Stimulated activated naive CD4-positive, alpha-beta T cell (primary cell): ENCODE measurements at places on chromosomes 6 and 20.
A peak's percentile ranks its signal among the peaks of the same experiment; 100 is the strongest.

GRCh38 chr20:49568278-49569151, 578 bp upstream of the PTGIS start:
- DNase-seq: no peak

DNA sequence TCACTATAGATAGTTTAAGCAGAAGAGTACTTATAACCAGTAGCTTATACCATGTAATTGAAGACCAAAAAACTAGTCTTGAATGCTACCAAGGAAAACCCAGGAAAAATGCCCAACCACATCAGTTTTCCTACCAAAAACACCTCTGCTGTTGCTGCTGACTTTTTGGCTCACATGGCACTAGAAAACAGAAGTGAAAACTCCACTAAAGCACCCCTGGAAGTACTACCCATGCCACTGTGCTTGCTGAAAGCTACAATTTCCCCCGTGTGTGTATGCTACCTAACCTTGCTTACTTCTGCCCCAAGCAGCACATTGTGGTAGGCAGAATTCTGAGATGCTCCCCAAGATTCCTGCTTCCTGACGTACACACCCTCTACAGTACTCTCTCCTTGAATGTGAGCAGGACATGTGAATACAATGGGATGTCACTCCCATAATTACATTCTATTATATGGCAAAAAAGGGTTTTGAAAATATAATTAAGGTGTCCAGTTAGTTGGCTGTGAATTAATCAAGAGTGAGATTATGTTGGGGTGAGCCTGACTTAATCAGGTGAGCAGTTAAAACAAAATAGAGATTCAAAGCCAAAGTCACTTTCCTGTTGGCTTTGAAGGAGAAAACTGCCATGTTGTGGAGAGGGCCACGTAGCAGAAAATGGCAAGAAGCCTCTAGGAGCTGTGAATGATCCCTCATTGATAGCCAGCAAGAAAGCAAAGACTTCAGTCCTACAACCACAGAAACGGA, 209.8 kb upstream of the MARCKS start:
- DNase-seq: no peak

- DNase-seq: no peak
Measured at GRCh38 chr20:55116598-55116997, 641.2 kb downstream of the DOK5 start.

GRCh38 chr6:26739811-26740210, 80.3 kb upstream of the ZNF322 start:
- DNase-seq: no peak

DNA sequence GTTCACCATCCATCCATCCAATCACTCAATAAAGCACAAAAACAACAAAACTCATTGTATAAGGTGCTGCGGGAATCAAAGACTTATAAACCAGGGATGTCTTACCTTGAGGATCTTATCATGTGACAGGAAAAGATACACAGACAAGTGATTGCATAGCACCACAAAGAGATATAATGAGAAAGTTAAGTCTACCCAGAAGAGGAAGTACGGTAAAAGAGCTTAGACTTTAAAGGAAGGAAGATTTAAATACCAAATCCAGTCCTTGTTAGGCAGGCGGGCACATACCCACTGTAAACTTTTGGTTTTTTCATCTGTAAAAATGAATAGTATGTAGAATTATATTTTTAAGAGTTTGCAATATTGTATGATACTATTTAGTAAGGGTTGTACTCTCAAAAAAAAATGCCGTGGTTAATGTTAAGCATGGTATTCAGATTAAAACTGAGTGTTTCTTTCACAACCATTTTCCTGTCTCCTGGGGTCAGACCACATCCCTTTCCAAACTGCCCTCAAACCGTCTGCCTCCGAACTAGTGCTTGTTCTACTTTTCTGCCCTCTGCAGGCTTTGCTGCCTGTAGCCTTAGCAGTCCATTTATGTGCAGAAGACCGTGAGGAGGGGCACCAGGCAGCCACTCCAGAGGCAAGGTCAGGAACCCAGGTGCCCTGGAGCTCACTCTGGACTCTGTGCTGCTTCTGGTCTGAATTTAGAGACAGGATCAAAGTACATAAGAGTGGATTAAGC, 179.5 kb upstream of the SYNDIG1 start:
- DNase-seq: peak; percentile 21

GRCh38 chr6:169830876-169831275, 79.5 kb downstream of the ERMARD start:
- no peak for DNase-seq

DNA sequence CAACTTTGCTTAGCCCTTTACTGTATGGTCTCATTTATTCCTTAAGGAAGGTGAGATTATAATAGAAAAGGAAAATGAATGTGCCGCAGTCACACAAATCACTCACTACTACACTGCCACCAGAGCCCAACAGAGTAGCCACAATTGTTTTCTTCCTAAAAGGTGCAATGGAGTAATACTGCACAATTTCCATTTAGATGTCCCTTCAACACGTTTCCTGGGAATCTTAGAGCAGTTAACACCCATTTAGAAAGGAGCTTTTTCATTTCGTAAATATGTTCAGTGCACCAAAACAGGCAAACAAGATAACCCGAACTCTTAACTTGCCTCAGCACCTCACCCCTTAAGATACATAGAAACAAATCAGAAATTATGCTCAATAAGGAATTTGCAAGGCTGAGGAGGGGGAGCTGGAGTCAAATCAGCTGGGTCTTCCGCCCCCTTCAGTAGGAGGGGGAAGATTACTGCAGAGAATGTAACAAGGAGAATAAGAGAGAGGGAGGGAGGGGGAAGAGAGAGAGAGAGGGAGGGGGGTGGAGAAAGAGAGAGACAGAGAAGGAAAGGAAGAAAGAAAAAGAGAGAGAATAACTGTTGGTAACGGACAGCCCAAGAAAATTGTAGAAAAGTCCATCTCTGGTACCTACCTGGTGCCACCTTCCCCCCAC, 155.5 kb downstream of the BCAS1 start:
- DNase-seq: no peak

- DNase-seq: no peak
Measured at GRCh38 chr20:57025666-57026224, 240.7 kb downstream of the BMP7 start.

- DNase-seq: no peak
Measured at GRCh38 chr20:38164624-38165088, 414 bp downstream of the TGM2 start.

GRCh38 chr6:87905101-87905641, 142.5 kb upstream of the SPACA1 start:
- no peak for DNase-seq

DNA sequence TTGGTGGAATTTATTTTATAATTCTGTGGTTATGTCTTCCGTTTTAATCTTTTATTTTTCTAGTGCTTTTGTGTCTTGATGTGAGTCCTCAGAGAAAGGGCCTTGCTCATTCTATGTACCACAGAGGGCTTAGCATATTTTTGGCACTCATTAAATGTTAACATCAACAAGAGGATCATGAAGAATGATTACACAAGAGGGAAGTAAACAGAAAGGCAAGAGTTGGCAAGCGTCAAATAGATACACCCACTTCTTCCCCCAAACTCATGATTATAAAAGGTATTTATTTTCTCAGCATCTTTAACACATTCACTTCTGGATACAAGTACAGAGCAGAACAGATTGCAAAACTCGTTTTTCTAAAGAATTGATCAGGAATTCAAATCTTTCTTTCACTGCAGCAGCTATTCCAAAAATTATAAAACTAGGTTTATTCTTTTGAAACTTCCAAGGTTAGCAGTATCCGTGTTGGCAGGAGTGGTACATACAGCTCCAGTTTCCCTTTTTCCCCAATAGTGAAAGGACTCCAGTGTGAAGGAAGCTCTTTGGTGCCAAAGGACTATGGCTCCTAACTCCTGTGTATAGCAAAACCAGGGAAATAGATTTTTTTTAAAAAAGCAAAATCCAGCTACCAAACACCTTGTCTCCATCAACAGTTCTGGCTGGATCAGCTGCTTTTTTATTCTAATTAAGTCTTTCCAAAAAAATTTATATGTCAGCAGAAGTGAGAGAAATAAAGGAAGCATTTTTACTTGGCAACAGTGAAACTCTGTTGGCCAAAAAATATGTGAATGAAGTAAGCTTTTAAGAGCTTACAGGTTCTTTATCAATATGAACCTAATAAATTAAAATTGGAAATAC, 221.9 kb downstream of the ADGRG6 start:
- no peak for DNase-seq

DNA sequence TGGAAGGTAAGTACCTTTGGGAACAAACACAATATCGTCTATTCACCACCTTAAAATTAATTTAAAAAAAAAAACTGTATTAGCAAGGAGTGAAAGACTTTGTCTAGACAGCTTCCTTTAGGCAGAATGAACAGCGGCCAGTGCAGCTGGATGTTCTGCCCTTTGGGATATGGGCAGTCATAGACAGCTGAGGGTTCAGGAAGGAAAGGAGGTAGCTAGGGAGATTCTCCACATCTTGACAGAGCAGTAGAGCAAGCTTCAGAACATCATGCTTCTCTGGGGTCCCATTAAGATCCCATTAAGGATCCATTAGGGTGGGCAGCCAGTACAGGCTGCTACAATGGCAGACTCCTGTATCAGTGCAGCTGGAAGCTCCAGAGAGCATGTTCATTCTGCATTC, 46.5 kb upstream of the PLCB4 start:
- DNase-seq: no peak

- no peak for DNase-seq
Measured at GRCh38 chr20:49668181-49668877, 45.3 kb downstream of the B4GALT5 start.

GRCh38 chr20:50876063-50876685, 55.1 kb downstream of the ADNP start:
- DNase-seq: no peak

DNA sequence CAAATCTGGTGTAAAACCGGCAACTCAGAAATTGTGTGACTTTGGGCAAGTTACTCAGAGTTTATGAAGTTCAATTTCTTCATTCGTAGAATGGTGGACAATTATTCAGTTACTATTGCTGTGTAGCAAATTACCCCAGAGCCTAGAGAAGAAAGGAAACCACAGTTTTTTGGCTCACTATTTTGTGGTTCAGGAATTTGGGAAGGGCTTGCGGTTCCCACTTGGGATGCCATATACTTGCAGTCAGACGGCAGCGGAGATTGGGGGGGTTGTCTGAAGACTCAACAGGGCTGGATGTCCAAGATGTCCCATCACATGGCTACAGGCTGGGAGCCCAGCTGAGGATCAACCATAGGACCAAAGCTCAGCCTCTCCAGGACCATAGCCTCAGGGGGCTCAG, 108.1 kb downstream of the PCSK2 start:
- DNase-seq: no peak

DNA sequence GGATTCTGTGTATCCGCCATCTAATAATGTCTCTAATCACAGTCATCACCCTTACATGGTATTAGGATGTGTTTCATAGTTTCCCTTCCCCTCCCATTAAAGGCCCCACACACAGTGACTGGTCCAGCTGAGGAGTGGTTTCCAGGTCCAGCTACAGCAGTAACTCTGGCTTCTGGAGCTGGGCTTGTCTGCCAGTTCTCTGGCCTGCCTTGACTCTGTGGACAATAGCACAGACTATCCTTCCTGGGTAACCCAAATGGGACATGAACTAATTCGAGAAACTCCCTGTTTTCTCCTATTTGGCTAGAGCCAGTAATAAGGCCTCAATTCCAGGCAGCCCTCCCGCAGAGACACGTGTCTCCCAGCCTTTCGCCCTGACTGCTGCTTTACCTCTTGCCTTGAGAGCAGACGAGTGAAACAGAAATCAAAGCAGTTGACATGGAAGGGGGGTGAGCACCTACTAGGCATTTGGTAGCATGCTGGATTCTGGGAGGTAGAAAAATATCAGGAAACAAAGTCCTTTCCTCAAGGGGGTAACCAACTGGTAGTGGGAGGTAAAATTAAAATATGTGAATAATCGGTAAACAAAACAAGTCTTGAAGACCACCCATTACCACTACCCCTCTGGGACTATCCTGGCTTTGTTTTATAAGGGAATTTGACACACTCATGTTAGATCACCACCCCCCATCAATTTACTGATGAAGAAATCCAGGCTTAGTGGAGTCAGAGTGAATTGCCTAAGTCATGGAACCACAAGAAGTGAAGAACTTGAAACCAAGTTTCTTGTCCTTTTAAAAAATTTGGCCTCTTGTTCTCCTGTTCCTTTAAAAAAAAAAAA, 1.2 kb downstream of the TRAF3IP2 start:
- no peak for DNase-seq

- no peak for DNase-seq
Measured at GRCh38 chr6:163823577-163823976, 409.1 kb downstream of the QKI start.
